ENCODE measurements at places on chromosomes 4 and X. TPM values are rescaled to one million over a fixed set of nuclear protein-coding genes. Genes with fewer than 3 reads are reported as not detected.

GRCh38 chr4:185809121-185809520 is 2.9 kb downstream of the SORBS2 start:
- DNase-seq, result no peak

DNA sequence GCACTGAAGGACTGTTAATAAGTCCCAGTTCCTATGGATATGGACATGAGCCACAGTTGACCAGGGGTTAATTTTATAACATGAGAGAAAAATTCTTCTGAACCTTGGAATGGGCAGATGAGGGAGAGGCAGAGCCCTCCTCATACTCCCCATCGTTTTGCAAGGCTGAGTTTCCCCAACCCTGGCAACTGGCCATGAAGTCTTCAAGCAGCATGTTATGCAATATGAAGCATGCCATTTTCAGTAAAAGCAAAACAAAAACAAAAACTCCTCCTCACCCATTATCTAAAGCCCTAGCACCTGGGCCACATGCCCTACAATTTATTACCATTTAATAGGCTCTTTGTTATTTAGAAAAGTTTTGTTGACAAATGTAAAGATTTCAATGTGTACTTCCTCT is 64.5 kb downstream of the GPC4 start:
- DNase-seq, result no peak

DNA sequence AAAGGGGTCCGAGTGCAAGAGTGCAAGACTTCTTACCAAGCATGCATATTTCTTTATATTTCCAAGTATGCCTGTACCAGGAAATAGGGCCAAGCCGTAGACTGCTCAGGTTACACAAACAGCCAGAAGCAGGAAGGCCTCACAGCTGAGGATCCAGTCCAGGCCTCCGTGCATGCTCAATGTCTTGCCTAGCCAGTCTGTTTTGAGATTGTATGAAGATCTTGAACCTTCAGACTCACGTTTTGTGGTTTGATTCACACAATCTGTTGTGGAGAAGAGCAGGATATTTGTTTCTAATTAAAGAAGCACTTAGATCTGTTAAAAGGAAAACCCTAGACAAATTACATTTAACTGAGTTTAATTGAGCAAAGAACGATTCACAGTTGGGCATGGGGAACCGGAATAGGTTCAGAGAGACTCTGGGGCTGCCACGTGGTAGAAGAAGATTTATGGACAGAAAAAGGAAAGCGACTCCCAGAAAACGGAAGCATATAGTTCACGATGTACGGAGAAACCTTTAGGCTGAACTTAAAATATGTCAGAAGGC is 1.2 kb downstream of the MGST2 start:
- no peak for DNase-seq

GRCh38 chr4:66946761-66947160 is 598.5 kb downstream of the CENPC start:
- DNase-seq, result no peak

DNA sequence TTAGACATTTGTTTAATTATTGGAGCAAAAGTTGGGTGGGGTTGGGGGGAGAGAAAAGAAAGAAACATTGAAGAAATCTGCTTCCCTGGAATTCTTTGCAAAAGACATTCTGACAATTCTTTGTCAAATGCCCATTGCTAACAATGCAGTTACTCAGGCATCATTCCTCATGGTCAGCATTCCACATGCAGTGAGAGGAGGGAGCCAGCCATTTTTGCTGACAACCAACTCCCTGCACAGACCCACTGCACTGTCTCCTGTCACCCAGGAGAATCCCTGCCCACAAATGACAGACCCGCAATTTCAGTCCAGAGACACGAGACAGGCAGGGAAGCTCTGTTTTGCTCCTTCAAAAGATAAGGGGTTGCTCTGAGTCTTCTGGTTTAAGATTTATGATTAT is 985.1 kb upstream of the SLIT2 start:
- no peak for DNase-seq

- DNase-seq, result no peak
Measured at GRCh38 chr4:15884666-15885065, 53.9 kb downstream of the FGFBP1 start.

GRCh38 chr4:40182954-40183353 is 13.9 kb upstream of the RHOH start:
- no peak for DNase-seq

DNA sequence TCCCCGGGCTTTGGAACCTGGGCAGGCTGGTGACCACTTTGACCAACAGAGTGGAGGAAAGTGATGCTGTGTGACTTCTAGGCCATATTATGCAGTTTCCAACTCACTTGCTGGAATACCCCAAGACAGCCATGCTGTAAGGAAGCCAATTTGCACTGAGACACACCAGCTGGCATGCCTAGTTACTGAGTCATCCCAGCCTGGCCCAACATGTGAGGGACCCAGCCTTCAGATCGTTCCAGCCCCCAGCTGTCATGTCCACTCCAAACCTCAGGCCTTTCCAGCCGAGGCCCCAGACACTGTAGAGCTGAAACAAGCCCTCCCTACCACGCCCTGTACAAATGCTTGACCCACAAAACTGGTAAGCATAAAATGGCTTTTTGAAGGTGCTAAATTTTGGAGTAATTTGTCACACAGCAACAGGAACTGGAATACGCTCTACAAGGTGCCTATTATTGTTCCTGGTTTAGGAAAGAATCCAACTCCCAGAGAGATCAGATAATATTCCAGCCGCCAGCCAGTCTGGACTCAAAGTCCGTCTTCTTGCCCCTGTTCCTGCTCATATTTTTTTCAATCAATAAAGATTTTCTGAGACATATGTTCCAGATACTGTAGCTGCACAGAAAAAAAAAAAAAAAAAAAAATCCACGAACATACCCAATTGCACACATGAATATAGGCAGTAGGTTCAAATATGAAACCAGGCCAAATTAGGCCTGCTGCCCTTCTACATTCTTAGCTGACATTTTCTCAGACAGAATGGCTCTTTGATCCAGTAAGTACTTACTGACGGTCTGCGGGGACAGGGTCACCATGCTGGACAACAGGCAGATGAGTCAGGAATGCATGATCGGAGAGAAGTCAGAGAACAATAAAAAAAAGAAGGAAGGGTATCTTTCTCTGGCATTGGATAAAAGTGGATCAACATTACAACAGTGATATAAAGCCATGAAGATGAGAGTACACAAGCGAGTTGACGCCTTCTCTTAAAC is 35.1 kb downstream of the SH3KBP1 start:
- no peak for DNase-seq

DNA sequence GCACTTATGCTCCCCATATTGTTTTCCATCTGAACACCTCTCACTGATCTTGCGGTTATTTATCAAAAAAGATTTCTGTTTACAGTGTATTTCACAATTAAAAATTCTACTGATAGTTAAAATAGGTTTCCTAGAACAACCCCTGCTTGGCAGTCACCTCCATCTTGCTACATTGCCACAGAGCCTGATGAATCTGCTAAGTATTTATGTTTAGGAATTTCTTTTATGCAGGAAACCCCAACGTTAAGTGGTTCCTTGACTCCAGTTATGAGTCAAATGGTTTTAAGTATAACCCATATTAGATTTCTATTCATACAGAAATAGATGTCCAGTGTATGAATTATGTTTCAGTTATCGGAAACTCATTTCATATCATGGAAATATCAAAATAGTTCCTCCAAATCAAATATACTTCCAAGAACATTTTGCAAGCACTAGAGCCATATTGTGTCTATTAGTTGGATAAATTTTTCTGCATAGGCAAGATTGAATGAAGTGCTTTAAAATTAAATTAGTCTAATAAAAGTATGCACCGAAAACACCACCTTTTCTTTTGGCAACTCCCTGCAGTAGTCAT is 20.6 kb downstream of the GALNT7 start:
- no peak for DNase-seq

DNA sequence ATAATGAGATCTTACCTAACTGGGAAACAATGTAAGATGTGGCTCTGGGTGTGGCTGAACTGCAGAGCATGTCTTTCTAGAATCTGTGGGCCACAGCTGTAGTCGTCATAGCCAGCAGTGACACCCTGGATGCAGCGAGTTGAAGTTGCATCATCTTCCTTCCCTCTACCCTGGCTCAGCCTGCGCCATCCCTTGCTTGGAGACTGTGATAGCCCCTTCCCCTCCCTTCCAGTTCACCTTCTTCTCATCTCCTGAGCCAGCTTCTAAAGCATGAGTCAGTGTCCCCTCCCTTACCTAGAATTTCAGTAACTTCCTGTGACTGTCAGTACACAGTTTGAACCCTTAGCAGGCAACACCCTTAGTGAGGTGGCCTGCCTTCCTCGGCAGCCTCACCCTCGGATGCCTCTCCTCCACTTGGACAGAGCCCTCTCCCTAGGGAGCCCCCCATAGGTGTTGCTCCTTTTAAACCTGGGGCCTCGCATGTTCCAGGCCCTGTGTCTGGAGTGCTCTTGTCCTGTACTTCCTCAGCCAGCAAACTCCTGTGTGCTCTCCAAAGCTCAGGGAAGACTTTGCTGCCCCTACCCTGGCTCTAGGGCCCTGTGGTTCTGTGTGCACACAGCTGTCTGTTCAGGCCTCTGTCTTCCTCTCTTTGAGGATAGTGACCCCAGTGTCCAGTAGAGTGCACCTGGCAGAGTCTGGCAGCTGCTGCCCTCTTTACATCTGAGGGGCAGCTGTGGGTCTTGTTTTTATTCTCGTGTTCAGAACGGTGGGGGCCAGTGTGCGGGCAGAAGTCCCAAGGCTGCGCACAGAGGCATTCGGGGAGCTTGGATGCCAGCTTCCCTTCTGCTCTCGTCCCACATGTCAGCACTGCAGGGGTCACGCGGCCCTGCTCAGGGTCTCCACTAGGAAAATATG is 43.7 kb upstream of the TADA2B start:
- DNase-seq, result no peak

- no peak for DNase-seq
Measured at GRCh38 chr4:121154103-121154515, 10.0 kb downstream of the TNIP3 start.

GRCh38 chr4:37615059-37615719 is 71.0 kb downstream of the RELL1 start:
- no peak for DNase-seq

- no peak for DNase-seq
Measured at GRCh38 chrX:116881961-116882360, 419.2 kb upstream of the CT83 start.

GRCh38 chr4:2768921-2769336 is 12.8 kb upstream of the TNIP2 start:
- no peak for DNase-seq

- no peak for DNase-seq
Measured at GRCh38 chr4:147793569-147794313, 61.9 kb downstream of the ARHGAP10 start.

DNA sequence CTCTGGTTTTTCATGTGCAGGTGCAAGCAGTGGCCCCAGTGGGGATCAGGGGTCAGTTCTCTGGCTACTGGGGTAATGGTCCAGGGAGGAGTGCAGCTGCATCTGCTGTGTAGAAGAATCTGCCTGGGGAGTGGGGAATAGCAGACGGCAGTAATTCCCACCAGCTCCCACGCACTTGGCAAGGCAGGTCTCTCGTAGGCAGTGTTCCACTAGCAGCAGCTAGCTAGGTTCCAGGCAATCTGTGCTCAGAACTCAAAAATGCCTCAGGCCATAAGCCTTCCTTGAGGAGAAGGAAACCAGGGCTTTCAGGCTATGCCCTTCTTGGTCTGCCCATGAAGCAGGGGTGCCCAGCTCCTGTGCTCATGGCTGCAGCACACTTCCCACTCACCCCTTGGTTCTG is 38.8 kb downstream of the DCLK2 start:
- no peak for DNase-seq

CHRNA9 gene
- total RNA-seq, result not detected

GLUD2 gene
- 0.72 TPM for total RNA-seq

HSFX2 gene
- not detected for total RNA-seq

XAGE1A gene
- not detected for total RNA-seq

XIAP gene
- total RNA-seq, result 17.7 TPM
